Stimulated activated CD4-positive, alpha-beta T cell treated with anti-CD3 and anti-CD28 coated beads, Interleukin-2, amount 100 ng/mL, for 48 hours (primary cell): ENCODE measurements at places on chromosomes 7 and 10.

DNA sequence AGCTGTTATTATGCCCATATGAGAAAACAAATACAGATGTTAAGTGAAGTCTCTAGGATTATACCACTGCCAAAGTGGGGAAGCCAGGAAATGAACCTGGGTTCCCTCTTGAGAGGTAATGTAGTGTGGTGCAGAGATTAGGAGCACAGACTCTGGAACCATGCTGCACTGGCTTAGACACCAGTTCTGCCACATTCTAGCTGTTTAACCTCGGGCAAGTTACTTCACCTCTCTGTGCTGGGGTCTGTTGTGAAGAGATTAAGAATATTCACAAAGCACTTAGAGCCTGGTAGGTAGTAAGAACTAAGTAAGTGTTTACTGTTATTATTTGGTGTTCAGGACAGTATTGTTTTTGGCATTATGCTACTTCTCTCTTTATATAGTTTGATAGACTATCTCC lies 41.9 kb downstream of the PDE6C start:
- no peak for DNase-seq

DNA sequence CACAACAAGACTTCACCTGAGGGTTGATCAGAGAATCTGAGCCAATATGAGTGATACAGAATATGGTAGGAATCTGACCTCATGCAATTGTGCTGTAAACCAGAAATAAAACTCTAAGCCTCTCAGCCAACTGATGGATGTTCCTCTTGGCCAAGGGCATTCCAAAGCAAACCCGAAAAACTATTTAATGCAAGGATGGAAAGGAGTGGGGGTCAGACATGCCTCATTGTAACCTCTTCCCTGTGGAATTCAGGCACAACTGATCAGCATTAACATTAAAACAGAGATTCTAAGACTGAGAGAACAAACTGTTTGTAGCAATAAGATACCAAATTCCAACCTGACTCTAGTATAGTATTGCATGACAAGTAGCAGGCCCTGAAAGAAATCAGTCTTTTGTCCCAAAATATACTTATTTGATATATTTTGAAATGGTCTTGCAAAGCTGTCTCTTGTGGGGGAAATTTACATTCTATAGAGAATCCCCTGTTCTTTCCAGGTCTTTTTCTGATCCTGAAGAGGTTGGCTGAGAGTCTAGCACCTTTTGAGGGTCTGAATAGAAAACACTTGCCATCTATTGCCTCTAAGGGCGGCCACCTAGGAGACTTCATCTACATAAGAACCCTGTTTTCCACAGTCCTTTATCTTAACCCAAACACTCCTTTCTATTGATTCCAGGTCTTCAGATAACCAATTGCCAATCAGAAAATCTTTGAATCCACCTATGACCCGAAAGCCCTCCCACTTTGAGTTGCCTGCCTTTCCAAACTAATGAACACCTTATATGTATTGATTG lies 50.4 kb upstream of the WDR11 start:
- DNase-seq, result no peak

DNA sequence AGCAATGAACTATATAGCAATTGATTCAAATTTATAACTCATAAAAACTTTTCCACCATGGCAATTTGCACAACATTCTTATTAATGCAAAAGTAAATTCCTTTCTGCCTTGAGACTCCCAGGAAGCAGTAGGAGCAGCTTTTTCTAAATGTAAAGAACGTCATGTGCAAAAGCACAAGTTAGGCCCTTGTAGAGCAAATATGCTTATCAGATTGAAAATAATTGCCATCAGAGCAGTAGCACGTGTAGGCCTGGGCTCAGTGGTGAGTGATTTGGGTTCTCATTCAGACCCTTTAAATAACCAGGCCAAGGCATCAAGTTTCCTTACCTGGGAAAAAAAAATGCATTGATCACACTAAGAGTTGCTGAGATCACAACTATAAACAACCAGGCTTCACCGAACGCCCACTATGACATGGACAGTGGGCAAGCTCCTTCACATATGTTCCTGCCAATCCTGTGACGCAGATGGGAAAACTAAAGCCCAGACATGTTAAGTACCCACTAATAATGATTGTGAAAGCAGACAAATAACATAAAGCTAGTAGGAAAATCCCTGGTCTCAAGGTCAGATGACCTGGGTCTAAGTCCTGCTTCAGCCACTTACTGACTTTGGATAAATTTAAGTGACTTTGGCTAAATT lies 22.1 kb upstream of the SAR1A start:
- DNase-seq, result no peak

DNA sequence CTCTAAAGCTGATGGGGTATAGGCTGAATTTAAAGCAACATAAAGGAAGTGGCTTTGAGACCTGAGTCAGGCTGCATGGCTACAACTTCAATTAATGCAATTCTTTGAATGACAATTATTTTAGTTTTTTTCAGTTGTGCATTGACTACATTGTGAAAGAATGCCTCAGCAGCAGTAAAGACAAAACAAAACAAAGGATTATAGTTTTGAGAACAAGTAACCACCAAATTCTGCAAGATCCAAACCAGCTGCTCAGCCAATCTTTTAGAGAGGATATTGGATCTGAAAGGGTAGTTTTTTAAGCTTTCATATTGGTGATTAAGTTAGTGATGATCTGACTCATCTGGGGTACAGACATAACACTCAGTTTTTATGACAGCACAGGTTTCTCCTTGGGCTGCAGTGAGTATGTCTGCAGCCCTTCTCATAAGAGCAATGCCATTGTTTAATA lies 40.6 kb upstream of the ABCA13 start:
- no peak for DNase-seq

DNA sequence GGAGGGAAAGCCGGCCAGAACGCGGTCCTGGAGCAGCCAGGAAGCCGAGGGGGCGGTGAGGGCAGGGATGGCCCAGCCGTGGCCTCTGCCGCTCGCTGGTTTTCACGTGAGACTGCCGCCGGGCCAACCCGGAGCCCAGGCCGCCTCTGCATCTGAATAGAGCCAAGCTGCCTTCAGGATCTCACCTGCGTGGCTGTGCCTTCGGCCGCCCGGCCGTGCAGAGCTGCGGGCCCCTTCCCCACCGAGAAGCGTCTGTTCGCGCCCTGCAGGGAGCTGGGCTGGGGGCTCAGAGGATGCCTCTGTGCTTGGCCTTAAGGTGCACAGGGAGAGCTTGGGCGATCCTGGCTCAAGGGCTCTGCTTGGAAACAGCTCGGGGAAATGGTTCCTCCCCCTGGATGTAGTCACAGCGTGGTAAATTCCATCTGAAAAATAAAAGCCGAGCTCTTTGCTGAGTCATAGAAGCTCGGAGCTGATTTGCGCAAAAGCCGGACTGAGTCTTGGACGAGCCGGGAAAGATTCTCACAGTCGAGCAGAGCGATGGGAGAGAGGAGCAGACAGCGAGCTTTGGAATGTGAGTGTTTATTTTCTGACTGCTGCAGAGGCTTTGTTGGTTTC lies at the start of gene JAKMIP3:
TSS of gene JAKMIP3 (plus strand) at position 456 of the 615 bp plus-strand sequence. CDS start 38,863 bp downstream, outside the sequence.
- no peak for DNase-seq

- peak; percentile 21 for DNase-seq
Observed at GRCh38 chr10:7193369-7193768, 217.5 kb downstream of the SFMBT2 start.

DNA sequence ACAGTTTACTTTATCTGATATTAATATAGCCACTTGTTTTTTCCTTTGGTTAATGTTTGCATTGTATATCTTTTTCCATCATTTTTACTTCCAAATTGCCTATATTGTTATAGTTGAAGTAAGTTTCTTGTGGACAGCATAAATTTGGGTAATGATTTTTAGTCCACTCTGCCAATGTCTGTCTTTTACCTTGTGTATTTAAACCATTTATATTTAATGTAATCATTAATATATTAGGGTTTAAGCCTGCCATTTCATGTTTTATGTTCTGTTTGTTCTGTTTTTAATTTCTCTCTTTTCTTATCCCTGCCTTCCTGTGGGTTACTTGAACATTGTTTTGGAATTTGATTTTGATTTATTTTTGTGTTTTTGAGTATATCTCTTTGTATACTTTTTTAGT lies 12.8 kb upstream of the NOD1 start:
- DNase-seq, result no peak

- no peak for DNase-seq
Observed at GRCh38 chr7:364536-364935, 74.6 kb downstream of the FOXL3 start.

GRCh38 chr7:44471850-44472249 lies 18.6 kb downstream of the NUDCD3 start:
- no peak for DNase-seq

DNA sequence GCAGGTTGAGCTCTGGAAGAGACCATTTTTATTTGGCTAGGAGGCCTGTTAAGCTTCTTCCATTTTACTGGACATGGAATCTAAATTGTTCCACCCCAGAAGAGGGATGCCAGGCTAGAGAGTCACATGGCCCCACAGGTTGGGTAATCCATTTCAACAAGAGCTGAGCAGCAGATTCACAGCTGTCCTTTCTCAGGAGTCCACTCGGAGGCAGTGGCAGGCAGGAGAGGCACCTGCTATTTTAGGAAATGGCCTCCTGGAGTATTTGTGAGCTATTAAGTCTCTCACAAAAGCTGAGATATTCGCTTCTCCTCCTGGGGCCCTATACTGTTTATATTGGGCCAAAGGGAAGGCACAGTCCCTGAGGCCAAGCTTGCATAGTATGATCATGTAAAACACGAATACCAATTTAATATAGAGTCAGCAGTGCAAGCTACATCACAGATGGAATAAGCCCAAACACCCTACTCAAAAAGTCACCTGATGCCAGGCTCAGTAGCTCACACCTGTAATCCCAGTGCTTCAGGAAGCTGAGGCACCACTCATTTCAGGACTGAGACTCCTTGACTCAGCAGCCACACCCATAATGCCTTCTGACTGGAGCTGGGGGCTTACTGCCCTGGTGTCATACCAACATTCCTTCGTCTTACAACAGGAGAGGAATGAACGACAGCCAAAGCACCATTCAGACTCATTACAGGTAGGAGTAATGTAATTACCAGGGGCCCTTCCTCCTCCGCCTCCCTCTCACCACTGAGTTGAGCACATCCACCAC lies 124.1 kb downstream of the LMBR1 start:
- DNase-seq, result no peak

DNA sequence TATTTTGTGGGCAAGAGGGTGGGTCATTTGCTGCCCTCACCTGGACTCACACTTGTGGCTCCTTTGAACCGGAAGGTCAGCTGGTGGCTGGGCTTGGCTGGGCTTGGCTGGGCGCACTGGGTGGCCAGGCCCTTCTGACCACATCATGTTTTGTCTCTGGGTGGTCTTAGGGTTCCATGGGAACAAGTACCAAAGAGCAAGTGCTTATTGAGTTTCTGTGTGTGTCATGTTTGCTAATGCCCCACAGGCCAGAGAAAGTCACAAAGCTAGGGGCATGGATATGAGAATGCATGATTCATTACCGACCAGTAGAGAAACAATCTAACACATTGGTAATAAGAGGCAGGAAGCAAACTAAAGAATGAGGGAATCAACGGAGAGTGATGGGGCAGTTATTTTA lies 33.6 kb upstream of the NRP1 start:
- DNase-seq, result no peak

- DNase-seq, result no peak
Observed at GRCh38 chr7:155935005-155935557, 122.8 kb upstream of the SHH start.

DNA sequence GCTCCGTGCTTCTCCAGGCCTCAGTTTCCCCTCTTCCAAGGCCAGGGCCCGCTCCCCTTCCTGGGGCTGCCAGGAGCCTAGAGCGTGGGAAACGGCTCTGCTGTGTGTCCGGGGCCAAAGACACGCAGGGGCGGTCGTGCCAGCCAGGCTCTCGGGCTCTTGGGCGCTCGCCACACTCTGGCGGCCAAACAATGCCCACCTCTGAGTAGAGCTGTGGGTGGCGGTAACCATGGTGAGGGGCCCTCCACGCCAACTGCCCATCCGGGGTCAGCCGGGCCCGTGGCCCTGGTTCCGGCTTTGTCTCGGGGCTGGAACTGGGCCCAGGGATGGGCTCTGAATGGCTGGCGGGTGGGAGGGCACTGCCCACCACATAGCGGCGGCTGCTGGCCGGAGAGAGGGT lies 16.0 kb downstream of the GRIFIN start:
- DNase-seq, result no peak

GRCh38 chr10:32150532-32151101 lies 94.4 kb upstream of the KIF5B start:
- no peak for DNase-seq

DNA sequence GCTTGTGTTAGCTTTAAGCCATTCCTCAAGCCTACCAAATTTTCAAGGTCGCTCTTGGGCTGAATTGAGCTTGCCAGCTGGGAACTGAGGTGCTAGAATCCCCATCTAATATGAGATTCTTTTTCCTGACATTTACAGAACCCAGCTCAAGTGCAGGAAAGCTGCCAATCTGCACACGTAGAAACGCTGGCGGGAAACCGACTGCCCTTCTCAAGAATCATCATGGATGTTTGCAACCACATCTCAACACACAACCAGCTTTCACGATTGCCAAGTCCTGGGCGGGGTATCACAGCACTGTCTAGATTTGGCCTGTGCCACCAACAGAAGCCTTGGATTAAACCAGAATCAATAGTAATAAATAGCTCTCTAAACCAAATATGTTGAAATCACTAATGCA lies 203.7 kb downstream of the DIP2C start:
- DNase-seq, result no peak

GRCh38 chr7:148986742-148987009 lies 41.6 kb downstream of the PDIA4 start:
- no peak for DNase-seq

GRCh38 chr7:66664590-66665293 lies 36.1 kb downstream of the KCTD7 start:
- DNase-seq, result no peak

- DNase-seq, result no peak
Observed at GRCh38 chr10:79415736-79416577, 29.5 kb downstream of the ZCCHC24 start.

DNA sequence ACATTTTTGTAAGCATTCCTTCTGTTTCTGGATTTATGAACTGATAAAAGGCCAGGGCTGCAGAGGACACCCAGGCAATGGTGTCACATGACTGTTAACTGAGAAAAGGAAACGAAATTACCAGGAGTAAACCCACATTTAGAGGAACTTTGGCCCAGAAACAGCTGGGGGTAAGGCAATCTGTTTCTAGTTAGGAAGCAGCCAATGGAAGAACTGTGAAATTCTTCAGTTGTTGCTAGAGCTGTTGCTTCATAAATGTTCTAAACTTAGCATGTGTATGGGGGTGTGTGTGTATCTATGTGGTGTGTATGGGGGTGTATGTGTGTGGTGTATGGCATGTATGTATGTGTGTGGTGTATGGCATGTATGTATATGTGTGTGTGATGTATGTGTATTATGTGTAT lies 11.8 kb upstream of the PDCD4 start:
- no peak for DNase-seq

GRCh38 chr7:41711283-41712064 lies 8.6 kb upstream of the INHBA start:
- no peak for DNase-seq

DNA sequence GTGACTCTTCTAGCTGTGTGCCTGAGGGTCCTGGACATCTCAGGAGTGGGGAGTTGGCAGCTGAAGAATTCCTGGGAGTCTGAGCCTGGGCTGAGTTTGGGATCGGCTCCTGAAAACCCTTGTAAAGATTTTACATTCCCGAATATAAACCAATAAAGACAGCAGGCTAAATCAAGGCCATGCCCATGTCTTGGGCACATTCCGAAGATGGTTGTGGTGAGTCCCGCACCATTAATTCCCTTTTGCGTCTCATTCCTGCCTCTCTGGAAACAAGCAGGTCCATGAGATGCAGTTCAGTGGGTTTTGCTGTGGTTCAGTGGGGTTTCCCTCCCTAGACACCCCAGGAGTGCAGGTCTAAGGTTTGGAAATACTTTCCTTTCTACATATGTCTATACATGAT lies 90.9 kb downstream of the COL26A1 start:
- DNase-seq, result no peak

- DNase-seq, result no peak
Observed at GRCh38 chr7:115146148-115146547, 224.3 kb downstream of the MDFIC start.
